ENCODE measurements at places on chromosomes 7 and 10.

- no peak for DNase-seq
Measured at GRCh38 chr10:69457771-69458237, 6.5 kb downstream of the TSPAN15 start.

DNA sequence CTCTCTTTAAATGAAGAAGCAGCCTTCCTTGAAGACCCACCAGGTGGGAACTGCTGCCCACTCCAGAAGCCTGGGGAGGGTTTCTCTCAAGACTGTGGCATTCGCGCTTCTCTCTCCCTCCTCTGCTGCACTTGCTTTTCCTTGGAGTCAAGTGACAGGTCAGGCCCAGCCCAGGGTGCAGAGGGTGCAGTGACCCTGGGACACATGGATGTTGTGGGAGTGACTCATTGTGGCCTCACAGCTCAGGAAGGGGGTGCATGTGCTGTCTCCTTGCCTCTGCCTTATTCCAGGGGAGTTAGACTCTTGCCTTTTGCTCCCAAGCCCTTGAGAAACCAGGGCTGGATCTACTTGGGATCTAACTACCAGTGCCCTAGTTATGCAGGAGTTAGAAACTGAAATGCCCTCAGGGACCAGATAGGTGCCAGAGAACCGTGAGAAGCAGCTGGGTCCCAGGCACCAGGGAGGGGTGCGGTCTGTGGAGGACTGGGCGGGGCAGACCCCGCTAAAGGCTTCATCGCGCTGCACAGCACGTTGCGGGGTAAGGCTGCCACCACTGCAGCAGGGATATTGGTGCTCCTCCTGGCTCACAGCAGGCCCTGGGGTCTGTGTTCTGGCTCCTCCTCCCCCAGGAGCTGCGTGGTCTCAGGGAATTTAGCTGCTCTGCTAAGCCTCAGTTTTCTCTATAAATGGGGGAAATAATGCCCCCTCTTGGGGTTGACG lies 11.4 kb downstream of the FAM241B start:
- DNase-seq, result no peak

GRCh38 chr10:102230861-102231356 lies 4.8 kb downstream of the ELOVL3 start:
- peak; percentile 70 for DNase-seq

DNA sequence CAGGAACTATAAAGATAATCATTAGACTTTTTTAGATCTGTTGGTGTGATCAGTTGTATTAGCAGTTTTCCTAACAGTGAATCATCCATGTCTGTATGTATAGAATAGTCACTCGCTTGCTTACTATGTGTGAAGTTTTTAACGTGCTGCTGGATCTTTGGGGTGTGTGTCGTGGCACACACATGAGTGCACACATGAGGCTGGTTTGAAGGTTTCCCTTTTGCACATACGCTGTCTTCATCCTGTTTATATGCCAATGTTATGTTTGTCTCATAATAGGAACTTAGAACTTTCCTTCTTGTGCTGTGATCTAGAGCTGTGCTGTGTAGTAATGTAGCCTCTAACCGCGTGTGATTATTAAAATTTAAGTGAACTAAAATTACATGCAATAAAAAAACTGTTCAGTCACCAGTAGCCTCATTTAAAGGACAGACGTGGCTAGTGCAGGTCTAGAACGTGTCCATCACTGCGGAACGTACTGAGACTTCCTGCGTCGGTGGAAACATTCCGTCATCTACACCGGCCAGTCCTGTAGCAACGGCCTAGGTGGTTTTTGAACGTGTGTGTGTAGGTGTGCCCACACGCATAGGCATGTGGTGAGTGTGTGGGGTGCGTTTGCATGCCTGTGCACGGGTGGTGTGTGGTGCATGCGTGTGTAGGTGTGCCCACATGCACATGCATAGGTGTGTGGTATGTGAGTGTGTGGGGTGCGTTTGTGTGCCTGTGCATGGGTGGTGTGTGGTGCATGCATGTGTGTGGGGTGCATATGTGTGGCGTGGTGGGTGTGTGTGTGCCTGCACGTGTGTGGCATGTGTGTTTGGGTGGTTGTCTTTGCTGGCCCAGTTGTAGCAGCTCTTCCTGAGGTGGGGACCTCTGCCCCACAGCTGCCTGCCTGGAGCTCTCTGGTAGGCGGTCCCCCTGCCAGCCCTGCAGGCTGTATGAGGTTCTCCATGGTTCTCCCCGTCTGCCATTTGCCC lies 56.6 kb downstream of the INPP5A start:
- DNase-seq, result no peak

- DNase-seq, result no peak
Measured at GRCh38 chr7:17069146-17069545, 187.4 kb upstream of the AGR3 start.

DNA sequence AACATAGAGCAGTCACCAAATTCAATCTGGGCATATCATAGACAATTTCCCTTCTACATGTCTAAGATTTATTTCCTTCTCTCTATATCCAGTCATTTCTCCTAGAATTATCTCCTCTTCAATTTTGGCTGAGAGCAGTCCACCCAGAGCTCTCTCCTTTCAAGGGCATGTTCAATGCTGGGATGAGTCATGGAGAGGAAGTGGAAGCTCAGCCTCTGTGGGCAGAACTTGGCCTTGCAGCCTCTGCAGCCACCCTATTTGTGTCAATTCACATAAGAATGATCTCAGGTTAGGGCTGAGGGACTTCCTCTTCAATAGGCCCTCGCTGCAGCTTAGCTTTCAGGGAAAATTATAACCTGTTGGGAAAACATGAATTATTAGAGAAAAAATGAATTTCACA lies 560.8 kb downstream of the POM121L12 start:
- no peak for DNase-seq

DNA sequence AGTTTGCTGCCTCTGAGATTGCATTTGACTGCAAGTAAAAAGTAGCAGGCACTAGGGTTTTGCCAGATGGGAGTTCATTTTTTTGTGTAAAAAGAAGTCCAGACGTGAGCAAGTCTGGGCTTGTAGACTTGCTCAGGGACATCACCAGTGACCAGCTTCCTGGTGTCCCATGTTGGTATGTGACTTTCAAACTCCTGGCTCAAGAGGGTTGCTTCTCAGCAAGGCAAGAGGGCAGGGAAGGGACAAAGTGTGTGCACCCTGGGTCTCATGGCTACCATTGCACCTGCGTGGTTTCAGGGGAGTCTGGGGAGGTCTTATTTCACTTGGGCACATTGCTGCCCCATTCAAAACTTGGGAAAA lies 79.3 kb upstream of the ZNF716 start:
- DNase-seq, result no peak
